ENCODE measurements at places on chromosomes 3 and 15.
A peak's percentile ranks its signal among the peaks of the same experiment; 100 is the strongest.

DNA sequence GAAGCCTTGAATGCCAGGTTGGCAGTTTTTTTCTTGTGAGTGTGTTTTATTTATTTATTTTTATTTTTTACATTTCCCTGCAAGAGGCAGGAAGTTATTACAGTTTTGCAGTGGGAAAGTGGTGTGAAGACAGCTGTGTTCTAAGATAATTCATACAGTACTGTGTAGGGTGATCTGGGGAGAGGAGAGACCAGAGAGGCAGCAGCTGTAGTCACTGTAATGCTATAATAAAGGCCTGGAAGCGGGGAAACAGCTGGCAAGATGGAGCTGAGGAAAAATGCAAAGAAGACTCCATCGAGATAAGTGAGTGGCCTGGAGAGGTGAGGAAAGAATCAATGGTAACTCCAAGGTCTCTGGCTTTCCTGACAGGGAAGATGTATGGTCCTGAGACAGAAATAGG lies 23.1 kb downstream of the CNTN3 start:
- no peak for DNase-seq

DNA sequence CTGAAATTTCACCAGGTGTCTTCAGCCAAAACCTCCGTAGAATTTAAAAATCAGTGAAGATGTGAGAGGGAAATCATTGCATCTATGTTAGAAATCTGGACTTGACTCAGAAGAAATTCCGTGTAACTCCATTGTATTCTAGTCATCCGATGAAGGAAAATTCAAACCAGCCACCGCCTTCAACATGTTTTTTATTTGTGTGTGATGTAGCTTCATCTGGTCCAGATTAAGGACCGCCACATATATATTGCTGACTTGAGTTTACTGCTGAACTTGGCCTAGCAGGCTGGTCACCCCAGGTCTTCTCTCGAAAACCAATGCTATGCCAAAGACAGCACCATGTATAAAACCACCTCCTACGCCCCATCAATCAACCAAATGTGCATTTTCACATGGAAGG lies 120.9 kb downstream of the FOXP1 start:
- no peak for DNase-seq

- DNase-seq, result peak; percentile 52
Observed at GRCh38 chr3:169769287-169770181, at the start of gene ACTRT3. TSS of gene ACTRT3 (minus strand) at chr3:169769561. CDS start at chr3:169769520, 41 bp downstream.

DNA sequence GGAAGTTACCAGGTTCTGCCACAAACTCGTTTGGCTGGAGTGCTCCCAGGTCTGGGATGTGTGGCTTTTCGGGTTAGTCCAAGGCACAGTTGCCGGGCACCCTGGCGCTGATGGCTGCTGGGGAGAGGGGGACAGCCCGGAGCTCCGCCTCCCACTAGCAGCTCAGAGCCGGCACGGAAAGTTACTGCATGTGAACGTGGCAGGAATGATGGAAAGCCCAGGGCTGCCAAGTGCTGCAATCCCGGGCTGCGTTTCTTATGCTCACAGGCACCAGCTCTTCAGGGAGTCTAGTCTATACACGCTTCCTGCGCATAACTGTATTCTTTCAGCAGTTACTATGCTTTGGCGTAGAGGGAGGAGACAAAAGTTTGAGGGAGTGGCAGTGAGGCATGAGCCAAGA lies 141.8 kb upstream of the ICE2 start:
- no peak for DNase-seq

- DNase-seq, result no peak
Observed at GRCh38 chr15:33621141-33621540, 310.4 kb downstream of the RYR3 start.

GRCh38 chr15:76994496-76994895 lies 430 bp upstream of the PSTPIP1 start:
- DNase-seq, result no peak

DNA sequence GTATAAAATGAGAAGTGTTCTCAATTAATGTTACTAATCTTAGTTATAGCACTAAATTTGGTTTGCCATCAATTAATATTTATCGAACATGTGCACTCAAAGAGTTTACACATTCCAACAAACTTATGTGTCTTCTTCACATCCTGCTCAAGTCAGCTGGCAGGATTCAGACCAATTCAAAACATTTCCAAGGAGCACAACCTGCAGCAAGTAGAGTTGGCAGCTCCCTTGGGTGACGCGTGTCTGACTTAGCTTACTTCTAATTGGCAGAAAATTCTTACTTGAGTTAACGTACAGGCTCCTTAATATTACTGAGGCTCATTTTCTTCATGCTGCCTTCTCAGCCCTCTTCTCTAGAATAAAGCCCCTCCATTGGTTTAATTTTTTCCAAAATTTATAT lies 110.4 kb upstream of the PFN2 start:
- DNase-seq, result no peak

DNA sequence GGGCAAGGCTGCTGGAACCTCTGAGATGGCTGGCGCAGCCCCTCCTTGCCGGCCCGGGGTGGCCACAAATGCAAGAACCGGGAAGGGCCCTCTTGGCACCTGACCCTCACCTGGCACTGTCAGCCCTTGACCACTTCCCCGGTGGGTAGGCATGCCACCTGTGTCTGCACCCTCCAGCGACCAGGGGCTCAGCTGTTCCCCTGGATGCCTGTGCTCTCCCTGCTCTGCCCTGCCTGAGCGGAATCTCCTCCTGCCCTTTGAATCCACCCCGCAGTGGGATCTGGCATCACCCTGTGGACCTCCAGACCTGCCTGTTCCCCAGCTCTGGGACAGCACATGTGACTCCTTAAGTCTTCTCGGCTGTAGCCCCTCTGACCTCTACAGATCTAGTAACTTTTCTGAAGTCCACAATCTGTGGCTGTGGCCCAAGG lies 26.1 kb upstream of the FGD5 start:
- DNase-seq, result no peak

- DNase-seq, result no peak
Observed at GRCh38 chr3:78153973-78154372, 1114.1 kb downstream of the ROBO2 start.

- peak; percentile 83 for DNase-seq
Observed at GRCh38 chr3:195859061-195859845, 47.5 kb upstream of the MUC4 start.

DNA sequence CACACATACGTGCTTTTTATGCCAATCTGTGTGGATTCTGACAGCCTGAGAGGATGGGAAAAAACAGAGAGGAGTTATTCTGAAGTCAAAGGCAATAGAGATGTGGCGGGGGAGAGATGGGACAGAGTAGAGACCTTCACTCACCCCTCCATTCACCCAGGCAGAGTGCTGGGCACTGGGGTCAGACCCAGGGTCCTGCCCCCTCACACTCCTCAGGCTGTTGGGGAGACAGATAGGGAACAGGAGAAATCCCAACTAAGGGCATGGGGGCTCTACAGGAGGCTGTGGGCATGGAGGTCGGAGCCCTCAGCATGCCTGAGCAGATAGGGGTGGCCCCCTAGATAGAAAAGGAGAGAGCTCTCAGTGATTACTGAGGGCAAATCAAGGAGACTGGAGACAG lies 30.3 kb downstream of the SLC22A14 start:
- no peak for DNase-seq

GRCh38 chr3:37921025-37921424 lies 59.3 kb downstream of the CTDSPL start:
- DNase-seq, result no peak

DNA sequence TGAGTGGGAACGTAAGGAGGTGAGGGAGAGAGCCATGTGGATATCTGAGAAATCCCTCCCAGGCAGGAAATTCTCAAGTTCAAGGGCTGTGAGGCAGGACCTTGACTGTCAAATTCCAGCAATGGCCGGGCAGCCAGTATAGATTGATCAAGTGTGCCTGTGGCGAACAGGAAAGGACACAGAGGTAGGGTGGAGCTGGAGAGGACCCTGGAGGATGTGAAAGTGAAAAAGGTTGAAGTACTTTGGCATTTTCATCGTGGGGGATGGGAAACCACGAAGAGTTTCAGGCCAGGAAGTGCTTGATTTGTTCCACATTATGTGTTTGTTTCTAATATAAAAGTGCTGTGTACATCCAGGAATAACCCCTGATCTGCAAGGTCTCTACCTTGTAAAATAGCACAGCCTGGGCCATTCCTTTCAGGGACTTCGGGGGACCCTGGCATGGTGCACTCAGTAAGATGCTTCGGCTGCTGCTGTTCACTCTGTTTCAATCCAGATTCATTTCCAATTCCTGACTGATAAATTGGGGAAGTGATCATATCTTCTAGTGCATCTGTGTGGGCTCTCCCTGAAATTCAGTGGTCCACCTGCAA lies 156.6 kb downstream of the MCTP2 start:
- no peak for DNase-seq

- no peak for DNase-seq
Observed at GRCh38 chr3:177781686-177782161, 584.4 kb upstream of the TBL1XR1 start.

- peak; percentile 10 for DNase-seq
Observed at GRCh38 chr3:190862209-190863118, at the start of gene GMNC. TSS of gene GMNC (minus strand) at chr3:190862694. CDS start at chr3:190862615, 79 bp downstream.

GRCh38 chr3:52973806-52974205 lies 72.1 kb downstream of the SFMBT1 start:
- DNase-seq, result no peak

GRCh38 chr3:32909999-32910398 lies 41.4 kb upstream of the CCR4 start:
- no peak for DNase-seq

DNA sequence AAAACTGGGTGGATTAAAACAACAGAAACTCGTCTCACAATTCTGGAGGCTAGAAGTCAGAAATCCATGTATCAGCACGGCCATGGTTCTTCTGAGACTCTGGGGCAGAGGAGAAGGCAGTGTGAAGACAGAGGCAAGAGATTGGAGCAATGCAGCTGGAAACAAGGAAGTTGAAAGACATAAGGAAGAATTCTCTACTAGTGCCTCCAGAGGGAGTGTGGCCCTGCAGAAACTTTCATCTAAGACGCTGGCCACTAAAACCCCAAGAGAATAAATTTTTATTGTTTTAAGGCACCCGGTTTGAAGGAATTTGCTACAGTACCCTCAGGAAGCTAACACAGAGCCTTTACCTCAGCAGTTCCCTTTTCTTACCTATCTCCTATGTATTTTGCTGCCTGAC lies 1012.2 kb upstream of the CADM2 start:
- no peak for DNase-seq

GRCh38 chr3:97692831-97693230 lies 71.7 kb upstream of the ARL6 start:
- no peak for DNase-seq

- DNase-seq, result no peak
Observed at GRCh38 chr15:36880913-36881460, 219.4 kb downstream of the MEIS2 start.

- DNase-seq, result no peak
Observed at GRCh38 chr3:30597131-30597768, 9.2 kb upstream of the TGFBR2 start.

- DNase-seq, result no peak
Observed at GRCh38 chr3:177208223-177208622, 10.9 kb upstream of the TBL1XR1 start.

- no peak for DNase-seq
Observed at GRCh38 chr3:57793737-57794187, 37.7 kb downstream of the SLMAP start.

GRCh38 chr3:129555153-129555550 lies 12.2 kb downstream of the H1-8 start:
- DNase-seq, result no peak

DNA sequence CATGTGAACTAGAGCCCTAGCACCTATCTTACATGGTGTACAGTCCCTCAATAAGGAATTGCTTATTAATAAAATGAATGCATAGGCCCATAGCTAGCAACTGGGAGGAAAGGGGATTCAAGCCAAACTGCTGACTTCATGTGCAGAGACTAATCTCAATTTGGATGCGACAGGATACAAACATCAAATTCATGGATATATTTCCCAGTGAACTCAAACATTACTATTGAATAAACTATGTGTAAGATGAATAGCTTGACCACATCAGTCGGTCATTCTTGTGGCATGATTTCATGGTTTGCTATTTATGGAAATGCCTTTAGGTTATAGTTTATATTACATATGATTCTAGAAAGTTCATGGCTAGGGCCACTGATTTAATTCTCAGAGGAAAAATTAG lies 268.6 kb upstream of the SLITRK3 start:
- no peak for DNase-seq

GRCh38 chr3:70053293-70053692 lies 53.8 kb downstream of the SAMMSON start:
- no peak for DNase-seq

DNA sequence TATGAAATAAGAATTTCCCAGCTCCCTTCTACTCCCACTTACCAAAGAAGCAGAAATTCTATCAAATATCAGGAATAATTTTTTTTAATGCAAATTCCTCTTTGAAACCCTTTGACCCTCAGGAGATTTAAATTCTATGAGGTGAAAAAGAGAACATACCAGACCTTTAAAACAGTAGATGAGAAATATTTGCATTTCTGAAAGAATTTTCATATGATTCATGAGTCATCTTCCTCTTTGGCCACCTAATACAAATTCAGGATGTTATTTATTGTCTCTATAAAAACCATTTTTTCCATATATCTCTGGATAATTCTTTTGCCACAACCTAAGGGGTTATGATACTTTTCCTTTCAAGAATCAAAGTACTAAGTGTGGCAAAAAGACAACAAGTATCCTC lies 67.3 kb upstream of the ST3GAL6 start:
- no peak for DNase-seq

GRCh38 chr3:157418104-157418503 lies 18.5 kb upstream of the PTX3 start:
- DNase-seq, result no peak

GRCh38 chr15:80106051-80106450 lies 46.6 kb downstream of the ZFAND6 start:
- no peak for DNase-seq

- no peak for DNase-seq
Observed at GRCh38 chr3:76991165-76991564, 48.7 kb upstream of the ROBO2 start.

- no peak for DNase-seq
Observed at GRCh38 chr3:72739531-72740466, 108.4 kb downstream of the SHQ1 start.

GRCh38 chr3:10945683-10946287 lies 46.8 kb upstream of the SLC6A1 start:
- peak; percentile 73 for DNase-seq

DNA sequence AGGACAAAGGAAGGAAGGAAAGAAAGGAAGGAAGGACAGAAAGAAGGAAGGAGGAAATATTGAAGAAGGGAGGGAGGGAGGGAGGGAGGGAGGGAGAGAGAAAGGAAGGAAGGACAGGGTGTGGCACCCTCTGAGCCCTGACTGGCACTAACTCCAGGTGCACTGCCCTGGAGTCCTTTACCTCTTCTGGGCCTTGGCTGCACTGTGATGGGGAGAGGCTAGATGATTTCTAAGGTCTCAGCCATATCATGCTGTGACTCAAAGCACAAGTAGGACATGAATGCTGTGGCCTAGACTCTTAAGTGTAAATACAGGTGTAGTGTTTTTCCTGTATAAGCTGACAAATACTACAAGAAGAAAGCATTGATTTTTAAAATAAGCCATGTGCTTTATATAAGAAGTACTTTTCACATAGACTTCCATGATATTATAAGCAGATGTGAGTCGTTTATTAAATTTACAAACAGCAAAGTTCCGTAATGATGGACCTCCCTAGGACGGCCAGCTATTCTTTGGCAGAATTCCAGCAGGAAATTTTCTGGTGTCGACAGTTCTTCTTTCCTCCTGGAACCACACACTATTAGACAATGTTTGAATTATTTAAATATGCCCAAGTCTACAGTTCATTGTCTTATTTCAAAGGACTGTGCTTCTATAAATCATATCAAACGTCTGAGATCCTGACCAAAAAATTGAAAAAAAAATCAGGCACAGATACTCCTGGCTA lies 213.8 kb upstream of the C2CD4B start:
- DNase-seq, result no peak

GRCh38 chr3:123667784-123668183 lies 82.9 kb upstream of the HACD2 start:
- DNase-seq, result no peak

- DNase-seq, result no peak
Observed at GRCh38 chr3:103181160-103181559, 746.3 kb downstream of the ZPLD1 start.

All from GM19239 (cell line).